Ureter (tissue), 1 donor: ENCODE measurements at places on chromosomes 7 and 10.
A peak's percentile ranks its signal among the peaks of the same experiment; 100 is the strongest.

DNA sequence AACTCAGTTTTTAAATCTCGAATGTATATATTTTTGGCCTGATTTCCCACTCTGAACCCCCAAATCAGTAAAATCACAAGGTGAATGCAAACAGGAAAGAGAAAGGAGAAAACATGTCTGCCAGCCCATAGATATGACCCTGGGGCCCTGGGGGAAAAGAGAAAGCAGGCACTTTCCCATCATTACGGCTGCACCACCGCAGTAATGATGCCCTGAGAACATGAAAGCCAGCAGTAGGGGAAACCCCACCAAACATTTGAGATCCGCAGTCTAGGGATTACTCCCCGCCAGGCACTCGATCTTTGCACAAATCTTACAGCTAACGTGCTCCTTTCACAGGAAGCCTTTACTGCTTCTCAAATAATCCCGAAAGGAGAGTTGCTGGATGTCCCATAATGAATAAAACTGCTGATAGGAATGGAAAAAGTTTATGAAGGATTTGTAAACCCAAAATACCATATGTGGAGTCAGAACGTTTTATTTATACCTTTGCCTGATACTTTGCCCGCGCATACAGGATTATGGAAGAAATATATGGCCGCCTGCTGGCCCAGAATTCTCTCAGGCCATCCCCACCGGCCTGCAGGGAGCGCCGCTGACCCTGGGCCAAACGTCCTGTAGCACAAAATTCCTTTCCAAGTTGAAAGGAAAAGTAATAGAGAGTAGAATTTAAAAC is 180.0 kb upstream of the INHBA start:
- DNase-seq, result no peak

DNA sequence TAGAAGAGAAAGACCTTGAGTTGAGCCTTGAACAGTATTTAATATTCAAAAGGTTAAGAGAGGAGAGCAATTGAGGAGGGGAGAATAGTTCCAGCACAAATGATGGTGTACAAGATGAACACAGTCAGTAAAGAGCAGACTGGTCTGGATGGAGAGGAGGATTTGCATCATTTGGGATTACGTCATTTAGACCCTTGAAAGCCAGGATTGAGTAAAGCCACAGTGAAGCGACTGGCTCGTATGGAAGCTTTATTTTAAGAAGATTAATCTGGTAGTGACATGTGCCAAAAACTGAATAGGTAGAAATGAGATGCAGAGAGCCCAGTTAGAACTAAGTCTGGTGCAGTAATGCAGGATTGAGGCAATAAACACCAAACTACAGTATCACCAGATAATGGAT is 52.6 kb downstream of the TRUB1 start:
- DNase-seq, result no peak

DNA sequence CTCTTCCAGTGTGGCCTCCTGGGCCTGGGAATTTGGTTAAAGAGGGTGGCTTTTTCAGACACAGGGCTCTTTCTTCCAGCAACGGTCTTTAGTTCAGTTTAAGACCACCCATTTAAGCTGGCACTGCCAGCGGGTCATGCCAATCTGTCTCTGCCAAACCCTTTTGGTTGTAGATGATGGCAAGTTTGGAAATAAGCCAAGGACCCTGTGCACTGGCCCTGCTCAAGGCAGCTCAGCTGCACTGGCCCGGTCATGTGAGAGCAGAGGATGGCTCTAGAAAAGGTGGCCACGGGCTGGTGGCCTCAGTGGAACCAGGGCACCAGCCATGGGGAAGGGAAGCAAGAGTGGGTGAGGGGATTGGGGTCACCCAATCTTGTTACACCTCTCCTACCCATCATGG is 294.1 kb downstream of the GLRX3 start:
- no peak for DNase-seq

- no peak for DNase-seq
Measured at GRCh38 chr7:64758151-64758550, 36.1 kb upstream of the ZNF138 start.

DNA sequence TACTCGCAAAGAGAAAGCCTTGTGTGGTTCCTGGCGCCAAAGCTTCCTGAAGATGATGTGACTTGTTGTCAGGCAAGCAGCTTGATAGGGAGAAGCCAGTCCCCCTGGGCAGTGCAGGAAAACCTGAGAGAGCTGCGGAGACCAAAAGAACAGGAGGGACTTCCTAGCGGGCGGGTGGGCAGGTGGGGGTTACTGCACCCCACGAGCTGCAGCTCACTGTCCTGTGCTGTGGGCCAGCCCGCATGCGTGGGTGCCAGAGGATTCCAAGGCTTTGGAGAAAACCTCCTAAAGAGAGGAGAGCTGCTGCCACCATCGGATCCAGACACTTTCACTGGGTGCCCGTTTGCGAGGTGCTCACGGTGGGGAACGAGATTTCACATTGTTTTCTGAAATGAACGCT is 145.1 kb downstream of the ACTR3B start:
- DNase-seq, result no peak

GRCh38 chr7:37663693-37664092 is 19.9 kb upstream of the GPR141 start:
- DNase-seq, result no peak

- no peak for DNase-seq
Measured at GRCh38 chr7:22549051-22549450, 49.1 kb upstream of the STEAP1B start.

DNA sequence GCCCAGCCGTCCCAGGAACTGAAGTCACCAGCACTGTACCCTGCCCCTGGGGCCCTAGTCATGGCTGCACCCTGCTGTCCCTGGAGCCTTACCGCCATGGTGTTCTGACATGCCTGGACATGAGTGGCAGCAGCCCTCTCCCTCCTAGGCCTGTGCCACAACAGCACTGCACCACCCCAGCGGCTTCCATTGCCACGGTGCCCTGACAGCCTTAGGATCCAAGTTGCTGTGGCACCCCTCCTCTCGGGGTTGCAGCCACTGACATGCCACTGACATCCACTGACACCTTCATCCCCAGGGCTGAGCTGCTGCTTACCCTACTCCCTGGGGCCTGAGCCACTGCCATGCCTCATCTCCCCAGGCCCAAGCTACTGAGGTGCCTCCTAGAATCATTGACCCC is 39.6 kb upstream of the SHH start:
- peak; percentile 43 for DNase-seq

DNA sequence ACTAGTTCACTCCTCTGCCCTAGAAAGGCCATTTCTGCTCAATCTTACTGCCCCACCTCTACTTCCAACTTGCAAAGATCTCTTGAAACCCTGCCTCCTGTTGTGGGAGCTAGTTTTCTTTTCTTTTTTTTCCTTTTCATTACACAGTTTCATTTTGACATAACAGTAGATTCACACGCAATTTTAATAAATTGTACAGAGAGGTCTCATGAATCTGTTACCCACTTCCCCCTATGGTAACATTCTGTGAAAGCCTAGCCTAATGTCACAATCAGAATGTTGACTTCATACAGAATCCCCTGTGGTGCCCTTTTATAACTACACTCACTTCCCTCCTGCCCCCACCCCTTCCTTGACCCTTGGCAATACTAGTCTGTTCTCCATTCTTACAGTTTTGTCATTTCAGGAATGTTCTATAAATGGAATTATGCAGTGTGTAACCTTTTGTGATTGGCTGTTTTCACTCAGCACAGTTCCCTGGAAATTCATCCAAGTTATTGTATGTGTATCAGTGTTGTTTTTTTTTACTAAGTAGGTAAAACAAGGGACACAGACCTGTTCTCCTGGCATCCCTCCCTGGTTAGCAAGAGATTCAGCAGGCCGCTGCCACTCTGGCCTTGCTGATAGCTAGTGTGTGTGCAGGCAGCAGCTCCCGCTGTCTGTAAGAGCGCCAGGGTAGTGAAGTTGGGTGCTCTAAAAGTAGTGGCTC is 21.5 kb downstream of the CHST3 start:
- DNase-seq, result no peak

GRCh38 chr10:123270221-123270620 is 116.0 kb downstream of the BUB3 start:
- no peak for DNase-seq

GRCh38 chr7:30752979-30753378 is 1.0 kb downstream of the INMT start:
- DNase-seq, result peak; percentile 73

- no peak for DNase-seq
Measured at GRCh38 chr7:64314566-64314965, 805 bp downstream of the ZNF736 start.

DNA sequence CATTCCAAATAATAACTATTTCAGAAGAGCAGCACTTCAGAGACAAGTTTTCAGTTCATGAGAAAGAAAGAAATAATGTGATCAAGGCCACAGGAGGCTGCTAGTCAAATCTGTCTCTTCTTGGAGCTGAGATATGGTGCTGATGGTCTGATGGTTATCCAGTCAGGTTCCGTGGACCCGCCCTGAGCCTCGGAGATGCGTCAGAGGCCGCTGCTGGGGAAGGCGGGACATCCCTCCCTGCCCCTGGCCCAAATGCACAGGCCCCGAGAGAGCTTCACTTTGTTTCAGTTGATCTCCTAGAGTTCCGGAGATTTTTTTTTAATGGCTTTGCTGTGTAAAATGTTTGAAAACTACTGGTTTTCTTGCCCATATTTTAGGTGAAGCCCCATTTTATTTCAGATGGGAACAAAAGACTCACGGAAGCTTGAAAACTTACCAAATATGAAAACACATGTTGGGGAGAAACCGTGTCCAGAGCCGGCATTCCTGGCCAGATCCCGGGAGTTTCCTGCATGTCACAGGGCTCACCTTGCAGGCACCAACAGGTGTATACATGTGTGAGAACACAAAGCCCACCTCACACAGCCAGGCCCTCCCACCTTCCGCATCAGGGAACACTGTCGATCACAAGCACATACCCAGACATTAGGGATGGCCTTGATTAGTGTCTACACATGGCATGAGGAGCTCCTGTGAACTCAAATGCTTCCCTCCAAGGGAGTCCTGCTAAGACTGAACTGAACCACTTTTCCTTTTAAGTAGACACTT is 499.0 kb downstream of the TCERG1L start:
- DNase-seq, result no peak

DNA sequence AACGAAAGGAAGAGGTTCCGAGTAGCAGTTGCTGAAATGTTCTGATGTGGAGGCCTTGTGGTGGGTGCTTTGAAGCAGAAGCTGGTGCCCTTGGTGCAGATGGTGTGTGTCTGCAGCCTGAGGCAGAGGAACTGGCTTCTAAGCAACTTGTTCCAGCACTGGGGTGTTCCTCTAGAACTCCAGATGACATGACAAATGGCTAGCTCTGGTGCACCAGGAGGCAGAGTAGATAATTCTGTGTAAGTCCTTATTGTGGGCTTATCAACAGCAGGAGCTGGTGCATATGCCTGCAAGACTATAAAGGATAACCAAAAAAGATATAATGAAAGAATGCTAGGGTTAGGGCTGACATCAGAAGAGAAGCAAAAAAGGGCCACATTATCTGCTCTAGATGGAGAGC is 76.5 kb downstream of the ARL5B start:
- no peak for DNase-seq

GRCh38 chr7:5349005-5349380 is 66.2 kb downstream of the SLC29A4 start:
- DNase-seq, result no peak

DNA sequence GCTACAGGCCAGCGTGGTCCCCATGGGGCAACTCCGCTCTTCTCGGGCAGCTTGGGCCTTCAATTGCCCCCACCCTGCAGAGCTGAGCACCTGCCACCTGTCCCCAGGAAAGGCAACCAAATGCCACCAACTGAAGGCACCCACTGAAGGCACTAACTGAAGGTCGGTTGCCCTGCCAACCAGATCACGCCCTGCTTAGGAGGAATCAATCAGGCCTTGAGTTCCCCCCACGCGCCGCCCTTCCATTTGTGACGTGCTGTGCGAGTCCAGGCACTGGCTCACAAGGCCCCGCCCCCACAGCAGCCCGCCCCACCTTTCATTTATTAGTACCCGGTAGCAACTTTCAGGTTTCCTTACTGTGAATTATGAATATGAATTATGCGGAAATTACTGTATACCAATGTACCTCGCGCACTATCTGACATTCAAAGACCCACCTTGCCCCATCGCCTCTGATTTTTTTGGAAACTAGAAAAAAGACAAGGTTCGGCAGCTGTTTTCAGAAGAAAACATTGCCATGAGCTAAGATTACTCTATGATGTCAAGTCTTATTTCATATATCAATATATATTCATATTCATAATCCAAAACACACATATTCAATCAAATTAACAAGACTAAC is 83.6 kb upstream of the ABI1 start:
- no peak for DNase-seq

DNA sequence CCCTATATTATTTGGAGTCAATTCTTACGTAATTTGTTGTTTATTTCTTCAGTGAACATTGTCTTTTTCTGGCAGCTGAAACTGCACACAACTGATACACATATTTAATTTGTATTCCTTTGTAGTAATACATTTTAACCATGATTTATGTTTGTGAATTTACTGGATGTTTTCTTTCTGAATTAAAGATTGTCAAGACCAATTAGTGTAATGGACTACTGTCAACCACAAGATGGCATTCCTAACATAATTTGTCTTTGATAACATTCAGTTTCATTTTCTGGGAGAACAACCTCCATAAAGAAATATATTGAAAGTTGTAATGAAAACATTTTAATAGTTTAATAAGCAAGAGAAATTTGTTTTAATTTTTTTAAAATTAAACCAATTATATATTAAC is 10.1 kb downstream of the THNSL1 start:
- DNase-seq, result no peak

DNA sequence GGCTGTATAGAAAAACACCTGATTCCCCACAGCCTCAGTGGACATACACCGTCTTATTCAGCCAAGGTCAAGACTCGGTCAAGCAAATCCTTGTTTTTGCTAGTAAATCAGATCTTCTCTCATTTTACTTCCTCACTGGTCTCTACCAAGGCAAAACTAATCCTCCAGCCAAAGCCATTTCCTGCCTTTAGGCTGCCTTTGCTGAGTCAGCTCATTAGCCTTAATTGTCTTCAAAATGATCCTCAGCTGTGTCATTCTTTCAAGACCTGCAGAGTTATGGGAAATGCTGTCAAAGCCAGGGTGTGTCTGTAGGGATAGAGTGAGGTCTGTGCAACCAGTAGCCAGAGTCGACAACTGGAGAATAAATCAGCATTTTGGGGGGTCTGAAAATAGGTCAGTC is 107.2 kb upstream of the FAM180A start:
- no peak for DNase-seq

DNA sequence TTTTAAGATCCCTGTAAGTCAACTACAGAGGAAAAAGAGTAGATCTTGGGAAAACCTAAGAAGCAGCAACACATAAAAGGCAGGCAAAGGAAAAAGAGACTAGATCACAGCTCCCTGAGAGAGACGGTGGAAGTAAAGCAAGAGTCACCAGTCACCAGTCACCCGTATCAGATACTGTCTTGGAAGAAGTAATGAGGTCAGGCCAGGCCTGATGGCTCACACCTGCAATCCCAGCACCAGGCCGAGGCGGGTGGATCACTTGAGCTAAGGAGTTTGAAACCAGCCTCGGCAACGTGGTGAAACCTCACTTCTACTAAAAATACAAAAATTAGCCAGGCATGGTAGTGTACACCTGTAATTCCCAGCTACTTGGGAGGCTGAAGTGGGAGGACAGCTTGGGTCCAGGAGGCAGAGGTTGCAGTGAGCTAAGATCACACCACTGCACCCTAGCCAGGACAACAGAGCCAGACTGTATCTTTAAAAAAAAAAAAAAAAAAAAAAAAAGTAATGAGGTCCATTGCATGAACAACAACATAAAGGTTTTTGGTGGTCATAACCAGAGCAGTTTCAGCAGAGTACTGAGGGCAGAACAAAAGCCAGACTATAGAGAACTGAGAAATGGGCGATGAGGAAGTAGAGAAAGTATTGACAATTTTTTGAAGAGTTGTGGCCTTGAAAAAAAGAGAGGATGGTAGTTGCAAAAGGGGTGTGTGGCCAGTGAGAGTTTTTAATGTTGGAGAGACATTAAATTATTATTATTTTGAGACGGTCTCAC is 16.9 kb downstream of the ZNF713 start:
- no peak for DNase-seq

GRCh38 chr7:131131746-131132431 is 195.8 kb upstream of the MKLN1 start:
- no peak for DNase-seq
